ENCODE measurements at places on chromosomes 12 and 14.

GRCh38 chr12:19432309-19433170 lies 6.8 kb upstream of the AEBP2 start:
- no peak for DNase-seq

- no peak for DNase-seq
Measured at GRCh38 chr12:13342971-13343370, 146.4 kb downstream of the EMP1 start.

DNA sequence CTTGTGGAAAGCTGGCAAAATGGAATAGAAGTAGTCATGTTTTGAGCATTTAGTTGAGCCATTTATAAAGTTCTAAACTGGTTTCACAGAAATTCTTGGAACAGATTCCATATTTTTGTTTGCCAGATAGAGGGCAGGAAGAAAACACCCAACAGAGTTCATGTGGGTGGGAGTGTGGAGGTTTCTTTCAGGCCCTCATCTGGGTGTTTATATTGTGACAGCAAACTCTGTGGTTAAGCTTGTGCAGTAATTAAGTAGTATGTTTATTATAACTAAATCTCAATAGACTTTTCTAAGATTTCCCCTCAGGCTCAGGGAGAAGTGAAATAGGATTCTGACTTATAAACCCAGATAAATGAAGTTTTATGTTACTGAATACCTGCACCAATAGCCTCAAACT lies 57.4 kb downstream of the SPPL3 start:
- no peak for DNase-seq

- peak; percentile 31 for DNase-seq
Measured at GRCh38 chr14:30078811-30079402, 151.3 kb upstream of the PRKD1 start.

DNA sequence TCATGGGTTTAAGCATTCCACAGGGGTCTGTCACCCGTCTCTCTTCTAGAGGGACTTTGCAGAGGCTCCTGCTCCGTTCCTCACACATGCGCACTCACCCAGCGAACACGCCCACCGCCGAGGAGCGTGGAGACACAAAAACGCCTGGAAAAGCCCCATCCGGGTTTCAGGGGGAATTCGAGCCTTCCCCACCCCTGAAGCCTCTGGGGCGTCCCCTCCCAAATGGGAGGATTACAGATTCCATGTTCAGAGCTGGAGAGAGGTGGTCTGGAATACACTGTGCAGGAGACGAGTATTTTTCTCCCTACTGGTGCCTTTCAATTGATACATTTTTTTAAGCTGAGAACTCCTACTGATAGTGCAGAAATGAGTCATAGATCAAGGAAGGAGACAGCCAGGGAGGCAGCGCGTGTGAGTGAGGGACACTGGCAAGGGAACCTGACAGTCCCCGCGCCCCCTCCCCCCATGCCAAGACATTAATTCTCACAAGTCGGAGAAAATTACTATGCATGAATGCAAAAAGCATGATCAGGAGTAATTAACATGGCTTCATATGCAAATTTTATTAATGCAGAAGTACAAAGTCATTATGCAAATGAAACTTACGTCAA lies 36.9 kb downstream of the BCL11B start:
- DNase-seq: no peak

- DNase-seq: no peak
Measured at GRCh38 chr14:28661171-28661772, 105.3 kb upstream of the FOXG1 start.

DNA sequence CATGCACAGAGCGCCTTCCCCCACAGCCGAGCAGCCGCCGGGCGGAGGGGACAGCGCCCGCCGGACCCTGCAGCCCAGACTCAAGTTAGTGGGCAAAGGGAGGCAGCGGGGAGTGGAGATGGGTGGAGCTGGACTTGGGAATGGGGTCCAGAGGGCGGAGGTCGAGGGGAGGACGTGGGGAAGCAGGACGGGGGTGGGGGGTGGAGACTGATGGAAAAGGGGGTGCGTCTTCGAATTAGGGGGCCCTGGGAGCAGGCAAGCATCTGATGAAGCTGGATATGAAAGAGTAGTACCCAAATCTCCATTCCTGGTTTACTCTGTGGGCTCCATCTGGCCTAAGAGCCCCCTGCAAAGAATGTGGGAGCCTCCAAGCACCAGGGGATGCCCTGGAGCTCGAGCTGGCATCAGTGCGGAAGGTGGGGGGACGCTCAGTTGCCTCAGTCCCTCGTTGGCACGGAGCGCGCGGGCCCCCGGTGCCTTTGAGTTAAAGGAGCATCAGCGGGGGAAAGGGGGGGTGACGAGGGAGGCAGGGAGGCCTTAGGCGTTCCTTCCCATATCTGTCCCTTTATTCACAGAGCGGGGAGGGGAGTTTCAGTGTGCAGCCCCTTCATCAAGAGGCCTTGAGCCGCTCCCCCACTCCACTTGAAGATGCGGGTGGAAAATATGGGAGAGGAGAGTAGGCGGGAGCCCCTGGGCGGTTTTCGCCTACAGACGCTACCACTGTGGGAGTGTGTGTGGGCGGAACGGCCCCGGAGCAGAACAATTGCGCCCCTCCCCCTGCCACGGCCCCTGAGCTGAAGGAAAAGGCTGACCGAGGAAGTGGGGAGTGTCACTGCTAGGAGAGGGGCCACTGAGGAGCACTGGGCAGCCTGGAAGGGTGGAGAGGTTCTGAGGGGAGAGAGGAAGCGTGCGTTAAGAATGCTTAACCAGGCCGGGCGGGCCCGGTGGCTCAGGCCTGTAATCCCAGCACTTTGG lies 644 bp downstream of the NAB2 start:
- peak; percentile 6 for DNase-seq

GRCh38 chr12:93708952-93709351 lies 31.8 kb downstream of the CRADD start:
- no peak for DNase-seq

- DNase-seq: no peak
Measured at GRCh38 chr12:47139000-47139681, 59.4 kb upstream of the AMIGO2 start.

All from NCI-H345 (cell line).